Nephron progenitor cell (in vitro differentiated cells): ENCODE measurements at places on chromosomes 5 and 9.

- no peak for DNase-seq
Observed at GRCh38 chr5:96905864-96906263, 29.6 kb downstream of the ERAP2 start.

- DNase-seq: no peak
Observed at GRCh38 chr5:9269014-9269413, 276.9 kb downstream of the SEMA5A start.

DNA sequence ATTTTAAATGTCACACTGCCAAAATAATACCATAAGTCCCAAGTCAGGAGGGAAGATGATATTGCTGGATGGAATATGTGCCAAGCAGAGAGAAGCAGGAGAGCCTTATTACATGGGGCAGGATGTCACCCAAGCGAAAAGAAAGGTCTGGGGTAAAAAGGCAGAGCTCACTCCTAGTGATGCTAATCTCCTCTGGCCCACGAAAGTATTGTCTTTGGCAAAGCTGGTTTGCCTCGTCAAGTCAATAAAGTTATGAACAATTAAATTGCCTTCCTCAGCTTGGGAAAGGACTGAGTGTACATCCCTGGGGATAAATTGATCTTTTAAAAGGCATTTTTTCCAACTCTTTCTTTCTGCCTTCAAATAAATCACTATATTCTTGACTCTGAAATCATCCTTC, 220.6 kb downstream of the DMAC1 start:
- no peak for DNase-seq

DNA sequence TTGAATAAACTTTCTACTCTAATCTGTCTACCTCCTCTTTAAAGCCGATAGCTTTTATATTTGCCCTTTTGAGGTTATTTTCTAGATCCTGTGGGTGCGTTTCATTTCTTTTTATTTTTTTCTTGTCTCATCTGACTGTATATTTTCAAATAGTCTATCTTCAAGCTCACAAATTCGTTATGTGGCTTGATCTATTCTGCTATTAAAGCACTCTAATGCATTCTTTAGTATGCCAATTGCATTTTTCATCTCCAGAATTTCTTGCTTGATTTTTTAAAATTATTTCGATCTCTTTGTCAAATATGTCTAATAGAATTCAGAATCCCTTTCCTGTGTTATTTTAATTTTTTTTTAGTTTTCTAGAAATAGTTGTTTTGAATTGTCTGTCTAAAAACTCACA, 172.4 kb downstream of the CYLC2 start:
- no peak for DNase-seq

- no peak for DNase-seq
Observed at GRCh38 chr5:78549043-78549442, 99.5 kb downstream of the LHFPL2 start.

- DNase-seq: no peak
Observed at GRCh38 chr9:124286292-124286931, 28.7 kb downstream of the NEK6 start.

DNA sequence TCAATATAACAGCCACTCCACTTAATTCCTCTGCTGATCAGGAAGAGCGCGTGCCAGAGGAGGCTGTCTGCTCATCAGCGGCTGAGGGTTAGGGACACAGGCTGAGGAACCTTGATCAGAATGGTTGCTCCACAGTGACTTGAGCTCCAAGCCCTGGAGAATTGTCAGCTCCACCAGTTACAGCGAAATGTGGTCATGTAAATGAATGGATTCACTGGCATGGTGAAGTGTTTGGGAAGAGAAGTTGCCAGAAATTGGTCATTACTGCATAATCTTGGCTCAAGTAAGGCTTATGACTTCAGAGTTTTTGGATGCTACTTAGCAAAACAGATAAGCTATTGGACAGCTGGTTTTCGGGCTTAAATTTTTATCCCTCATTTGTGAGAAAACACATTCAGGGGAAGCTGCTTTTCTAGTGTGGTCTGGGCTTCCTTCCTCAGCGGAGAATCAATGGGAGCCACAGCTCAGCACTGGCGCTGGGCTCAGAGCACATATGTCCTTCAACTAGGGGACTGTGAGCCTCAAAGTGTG, 65.0 kb downstream of the PRRT1B start:
- no peak for DNase-seq

GRCh38 chr9:128061275-128061960, 5.7 kb downstream of the NAIF1 start:
- no peak for DNase-seq
